ENCODE measurements at places on chromosomes 11 and 22. TPM values are rescaled to one million over a fixed set of nuclear protein-coding genes. Genes with fewer than 3 reads are reported as not detected.

DNA sequence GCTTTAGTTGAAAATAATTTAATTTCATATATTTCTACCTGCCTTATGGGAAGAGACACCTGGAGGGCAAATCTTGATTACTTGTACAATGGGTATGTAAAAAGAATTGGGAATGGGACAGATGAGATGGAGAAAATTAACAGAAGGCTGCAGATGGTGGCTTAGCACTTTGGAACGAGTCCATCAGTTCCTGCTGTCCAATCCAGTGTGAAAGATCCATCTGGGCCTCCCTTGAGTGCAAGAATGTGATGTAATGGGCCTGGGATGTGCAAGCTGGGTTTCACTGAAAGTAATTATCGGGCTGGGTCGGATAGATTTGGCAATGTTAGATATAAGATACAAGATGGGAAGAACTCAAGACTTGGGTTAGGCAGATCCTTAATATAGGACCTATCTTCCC is 42.0 kb downstream of the CECR2 start:
- DNase-seq = no peak

DNA sequence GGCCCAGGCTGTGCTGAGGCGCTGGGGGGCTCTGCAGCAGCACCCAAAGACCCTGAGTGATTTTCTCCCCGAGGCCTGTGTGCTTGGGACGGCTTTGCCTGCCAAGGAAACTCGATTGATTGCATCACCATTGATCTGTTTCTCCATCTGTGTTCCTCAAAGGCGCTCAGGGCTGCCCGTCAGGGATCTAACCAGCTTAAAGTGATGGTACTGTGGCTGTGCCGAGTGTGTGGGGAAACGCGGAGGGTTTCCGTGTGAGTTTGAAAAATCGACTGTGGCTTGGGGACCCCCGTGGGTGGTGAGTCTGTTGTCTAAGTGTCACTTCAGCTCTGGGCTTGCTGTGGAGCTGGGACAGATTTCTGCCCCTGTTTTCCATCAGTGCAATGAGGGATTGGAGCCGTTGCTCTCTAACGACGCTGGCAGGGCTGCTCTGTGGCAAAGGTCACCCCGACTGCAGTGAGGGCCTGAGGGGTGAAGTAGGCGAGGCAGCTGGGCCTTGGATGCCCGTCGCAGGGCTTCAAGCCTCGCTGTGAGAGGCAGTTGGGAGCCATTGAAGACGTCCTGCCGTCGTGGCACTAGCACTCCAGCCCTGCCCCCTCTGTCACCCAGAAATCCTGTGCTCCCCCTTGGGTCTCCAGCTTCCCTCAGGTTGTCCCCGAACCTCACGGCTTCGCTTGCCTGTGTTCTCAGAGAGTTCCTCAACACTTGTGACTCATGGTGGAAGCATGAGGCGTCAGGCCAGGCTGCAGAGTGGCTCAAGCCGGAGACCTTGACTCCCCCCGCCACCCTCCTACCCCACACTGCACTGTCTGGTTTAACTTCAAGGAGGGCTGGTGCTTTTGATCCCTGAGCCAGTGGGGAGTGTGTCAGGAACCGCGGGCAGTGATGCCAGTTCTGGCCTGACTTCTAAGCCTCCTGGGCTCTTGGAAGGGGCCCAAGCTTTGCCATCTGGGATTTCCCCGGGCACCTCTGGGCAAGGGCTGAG is 21.8 kb downstream of the CACNA1I start:
- no peak for DNase-seq

- no peak for DNase-seq
Observed at GRCh38 chr11:11629368-11629767, 7.6 kb upstream of the GALNT18 start.

DNA sequence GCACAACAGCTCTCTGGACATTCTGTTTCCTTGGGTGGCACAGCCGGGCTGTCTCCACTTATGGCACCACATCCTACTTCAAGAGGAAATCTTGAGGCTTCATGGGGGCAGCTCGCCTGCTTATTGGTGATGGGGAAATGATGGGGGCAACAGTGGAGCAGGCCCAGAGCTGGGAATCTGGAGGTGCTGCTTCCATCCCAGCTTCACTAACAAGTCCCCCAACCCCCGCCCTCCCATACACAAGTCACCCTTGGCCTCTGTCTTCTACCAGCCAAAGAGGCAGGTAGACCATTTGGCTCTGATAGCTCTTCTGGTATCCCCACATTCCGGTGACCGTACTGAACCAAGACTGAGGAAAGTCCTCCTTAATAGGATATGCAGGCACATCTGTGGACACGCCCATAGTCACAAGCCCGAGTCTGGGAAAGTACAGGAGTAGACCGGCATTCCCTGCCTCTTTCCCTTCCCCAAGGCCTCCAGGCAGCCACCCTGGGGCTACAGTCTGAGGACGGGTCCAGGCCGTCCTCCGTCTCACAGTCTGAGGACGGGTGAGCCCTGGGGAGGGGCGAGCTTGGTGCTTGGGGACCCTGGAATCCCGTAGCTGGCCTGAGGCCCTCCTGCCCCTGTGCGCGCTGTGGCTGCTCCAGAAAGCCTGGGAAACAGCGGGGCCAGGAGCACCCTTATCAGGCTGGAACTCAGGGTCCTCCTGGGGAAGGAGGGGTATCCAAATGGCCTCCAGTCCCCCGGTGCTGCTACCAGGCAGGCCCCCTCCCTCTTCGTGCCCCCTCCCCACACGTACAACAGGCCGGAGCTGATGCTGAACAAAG is 145.6 kb downstream of the FEZ1 start:
- DNase-seq = no peak

DNA sequence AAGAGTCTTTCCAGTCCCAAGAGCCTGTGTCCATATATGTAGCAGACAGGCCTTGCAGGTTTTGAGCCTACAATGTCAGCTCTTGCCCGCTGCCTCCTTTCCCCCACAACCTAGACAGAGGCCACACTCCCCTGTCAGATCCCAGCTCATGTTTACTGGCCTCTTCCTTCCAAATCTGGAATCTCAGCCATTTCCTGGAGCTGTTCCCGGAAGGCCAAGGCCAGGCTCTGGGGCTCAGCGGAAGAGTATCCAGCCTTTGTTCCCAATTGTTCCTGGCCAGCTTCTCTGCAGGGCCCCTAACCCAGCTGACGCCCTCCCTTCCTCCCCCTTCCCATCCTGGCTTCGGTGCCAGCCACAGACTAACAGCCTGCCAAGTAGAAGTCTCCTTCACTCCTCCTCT is 1.0 kb upstream of the ROBO4 start:
- DNase-seq = peak; percentile 51

DNA sequence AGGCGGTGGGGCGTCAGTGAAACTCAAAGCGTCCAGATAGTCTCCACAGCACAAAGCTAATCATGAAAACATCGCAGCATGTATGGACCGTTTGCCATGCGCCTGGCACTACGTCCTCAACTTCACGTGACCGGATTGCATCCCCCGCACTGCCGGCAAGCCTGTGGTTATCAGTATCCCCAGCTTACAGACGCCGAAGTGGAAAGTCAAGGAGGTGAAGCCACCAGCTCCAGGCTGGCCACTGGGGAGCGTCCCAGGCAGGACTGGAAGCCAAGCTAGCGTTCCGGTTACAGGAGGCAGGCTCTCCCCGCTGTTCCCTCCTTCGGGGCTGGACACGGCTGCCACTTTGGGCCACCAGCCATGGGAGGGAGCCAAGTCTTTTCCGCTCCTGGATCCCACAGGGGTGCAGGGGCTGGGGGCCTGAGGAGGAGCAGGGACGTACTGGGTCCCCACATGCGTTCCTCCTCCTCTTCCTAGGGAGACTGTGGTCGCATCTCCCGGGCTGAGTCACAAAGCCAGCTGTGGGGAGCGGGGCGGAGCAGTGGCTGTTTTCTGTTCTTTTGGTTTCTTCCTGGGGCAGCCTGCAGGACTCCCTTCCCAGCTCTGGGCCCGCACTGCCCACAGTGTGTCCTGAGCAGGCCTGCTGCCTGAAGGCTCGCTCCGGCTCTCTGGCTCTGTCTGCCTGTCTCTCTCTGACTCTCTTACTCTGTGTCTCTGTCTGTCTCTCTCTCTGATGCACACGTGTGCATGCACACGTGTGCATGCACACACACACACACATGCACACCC is 4.3 kb upstream of the OSBPL5 start:
- peak; percentile 73 for DNase-seq

DNA sequence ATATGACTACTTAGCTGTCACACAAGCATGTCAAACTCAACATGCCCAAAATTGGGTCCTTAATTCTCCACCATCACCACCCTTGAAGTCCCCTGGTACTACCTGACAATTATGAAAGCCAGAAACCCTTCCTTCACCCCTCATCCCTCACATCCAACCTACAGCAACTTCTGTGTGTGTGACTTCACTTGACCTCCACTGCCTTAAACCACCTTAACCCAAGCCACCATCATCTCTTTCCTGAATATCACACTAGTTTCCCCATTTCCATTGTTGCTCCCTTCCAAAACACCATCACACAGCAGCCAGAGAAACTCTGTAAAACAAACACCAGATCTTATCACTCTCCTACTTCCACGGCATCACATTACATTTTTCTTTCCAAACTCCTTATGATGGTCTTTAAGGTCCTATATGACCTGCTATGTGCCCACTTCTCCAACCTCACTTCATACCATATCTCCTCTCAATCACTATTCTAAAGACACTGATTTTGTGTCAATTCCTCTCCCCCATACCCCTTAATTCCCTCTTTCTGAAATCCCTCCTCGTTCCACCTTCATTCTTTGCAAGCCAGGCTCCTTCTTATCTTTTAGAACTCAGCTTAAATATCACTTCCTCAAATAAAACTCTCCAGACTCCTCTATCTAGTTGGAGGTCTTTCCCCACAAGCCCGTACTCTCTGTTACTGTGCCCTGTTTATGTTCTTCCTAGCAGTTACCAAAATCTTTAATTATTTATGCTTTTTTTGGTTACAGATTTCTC is 124.9 kb downstream of the RBFOX2 start:
- DNase-seq = no peak

GRCh38 chr22:18032455-18033101 is 8.2 kb upstream of the MICAL3 start:
- no peak for DNase-seq

GRCh38 chr11:124551189-124551588 is 7.7 kb upstream of the OR8B12 start:
- no peak for DNase-seq

GRCh38 chr22:21693333-21693998 is 27.7 kb downstream of the PPIL2 start:
- no peak for DNase-seq

DNA sequence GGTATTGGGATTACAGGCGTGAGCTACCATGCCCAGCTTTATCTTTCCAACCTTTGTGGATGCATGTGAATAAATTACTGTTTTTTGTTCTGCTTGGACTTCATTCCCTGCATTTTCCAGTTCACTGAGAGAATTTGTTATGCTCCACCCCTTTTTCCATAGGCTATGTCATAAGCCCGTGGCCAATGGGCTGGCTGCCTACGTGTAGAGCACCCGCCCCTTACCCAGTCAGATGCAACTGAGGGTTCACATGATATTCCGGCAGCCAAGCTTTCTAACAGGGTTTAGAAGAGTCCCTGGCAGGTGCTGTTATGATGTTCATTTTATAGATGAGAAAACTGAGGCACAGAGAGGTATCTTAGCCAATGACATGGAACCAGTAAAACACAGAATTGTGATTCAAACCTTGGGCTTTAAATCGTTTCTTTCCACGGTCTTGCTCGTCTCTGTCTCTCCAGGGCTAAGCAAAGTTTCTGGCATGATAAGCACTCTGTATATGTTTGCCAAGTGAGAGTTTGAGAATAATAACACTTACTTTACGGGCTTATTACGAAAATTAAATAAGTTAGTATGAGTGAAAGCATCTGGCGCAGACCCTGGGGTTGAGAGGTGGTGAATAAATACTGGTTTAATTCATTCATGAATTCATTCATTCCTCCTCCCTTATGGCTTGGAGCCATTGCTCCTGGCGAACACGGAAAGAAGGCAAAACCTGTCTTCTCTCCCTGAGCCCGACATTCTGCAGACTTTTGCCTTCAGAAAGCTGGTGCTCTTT is 42.4 kb upstream of the RASD2 start:
- DNase-seq = no peak

- peak; percentile 26 for DNase-seq
Observed at GRCh38 chr22:21443735-21444421, 23.3 kb upstream of the TMEM191C start.

DNA sequence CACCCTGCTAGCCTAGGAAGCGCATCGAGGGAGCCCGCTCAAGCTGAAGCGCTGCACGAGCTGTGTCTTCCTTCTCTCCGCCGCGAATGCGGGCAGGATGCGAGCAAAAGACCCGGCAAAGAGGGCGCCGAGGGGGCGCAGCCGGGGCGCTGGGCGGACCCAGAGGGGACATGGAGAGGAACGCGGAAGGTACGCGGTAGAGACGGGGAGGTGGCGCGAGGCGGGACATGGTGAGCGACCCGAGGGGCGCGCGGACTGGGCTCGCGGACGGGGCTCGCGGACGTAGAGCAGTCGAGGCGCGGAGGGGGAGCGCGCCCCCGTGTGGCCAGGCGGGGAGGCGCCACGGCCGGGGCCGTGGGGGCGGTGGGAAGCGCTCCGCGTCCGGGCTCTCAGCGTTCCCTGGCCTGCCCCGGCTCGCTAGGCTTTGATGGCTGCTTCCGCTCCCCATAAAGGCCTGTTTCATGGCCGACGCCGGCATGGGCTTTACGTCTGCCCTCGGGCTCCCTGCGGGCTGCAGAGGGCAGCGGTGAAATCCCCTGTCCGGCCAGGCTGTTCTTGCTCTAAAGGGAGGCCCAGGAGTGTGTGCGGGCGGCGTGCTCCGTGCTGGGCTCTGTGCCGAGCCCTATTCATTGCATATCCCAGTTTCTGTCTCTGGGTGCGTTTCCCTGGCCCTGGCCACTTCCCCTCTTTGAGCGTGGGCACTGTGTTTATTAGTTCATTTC is 31.2 kb upstream of the TRIM29 start:
- peak; percentile 84 for DNase-seq

DNA sequence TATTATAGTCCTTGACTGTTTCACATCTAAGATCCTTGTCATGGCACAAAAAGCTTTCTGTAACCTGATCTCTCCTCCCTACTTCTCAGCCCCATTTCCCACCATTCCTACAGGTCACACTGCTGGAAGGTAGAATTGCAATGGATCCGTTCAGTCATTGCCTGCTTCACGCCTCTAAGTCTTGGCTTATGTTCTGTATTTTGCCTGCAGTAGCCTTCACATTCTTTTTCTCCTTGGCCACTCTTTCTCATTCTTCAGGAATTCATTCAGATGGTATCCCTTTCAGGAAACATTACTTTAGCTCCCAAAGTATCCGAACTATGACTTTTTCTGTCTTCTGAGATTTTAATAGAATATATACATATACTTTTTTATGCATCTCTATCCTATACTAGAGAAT is 731.5 kb downstream of the NTM start:
- no peak for DNase-seq

TMEM45B gene
- 0.35 TPM for total RNA-seq

RBM14 gene
- total RNA-seq = 171 TPM

ACTN3 gene
- total RNA-seq = 45.7 TPM

FIBIN gene
- not detected for total RNA-seq

CDC42EP1 gene
- total RNA-seq = 23.0 TPM

LYVE1 gene
- not detected for total RNA-seq

OR5T3 gene
- total RNA-seq = not detected

DRD4 gene
- 6.2 TPM for total RNA-seq

Data from H9 (cell line).